ENCODE measurements at places on chromosomes 16 and 17.

DNA sequence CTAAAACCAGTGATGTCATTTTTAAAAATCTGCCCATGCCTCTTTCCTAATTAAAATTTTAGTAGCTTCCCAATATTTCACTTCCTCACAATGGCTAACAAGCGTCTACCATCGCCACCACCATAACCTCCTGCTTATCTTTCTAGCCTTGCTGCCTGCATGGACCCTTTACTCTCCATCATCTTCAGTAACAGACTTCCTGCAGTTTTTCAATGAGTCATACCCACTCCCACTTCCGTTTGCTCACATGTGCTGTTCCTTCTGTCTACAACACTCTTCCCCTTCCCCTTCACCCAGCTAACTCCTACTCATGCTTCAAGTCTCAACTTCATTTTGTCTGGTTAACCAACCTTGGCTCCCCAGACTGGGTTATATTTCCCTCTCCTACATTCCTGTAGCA is 12.8 kb upstream of the SKAP1 start:
- DNase-seq: no peak

DNA sequence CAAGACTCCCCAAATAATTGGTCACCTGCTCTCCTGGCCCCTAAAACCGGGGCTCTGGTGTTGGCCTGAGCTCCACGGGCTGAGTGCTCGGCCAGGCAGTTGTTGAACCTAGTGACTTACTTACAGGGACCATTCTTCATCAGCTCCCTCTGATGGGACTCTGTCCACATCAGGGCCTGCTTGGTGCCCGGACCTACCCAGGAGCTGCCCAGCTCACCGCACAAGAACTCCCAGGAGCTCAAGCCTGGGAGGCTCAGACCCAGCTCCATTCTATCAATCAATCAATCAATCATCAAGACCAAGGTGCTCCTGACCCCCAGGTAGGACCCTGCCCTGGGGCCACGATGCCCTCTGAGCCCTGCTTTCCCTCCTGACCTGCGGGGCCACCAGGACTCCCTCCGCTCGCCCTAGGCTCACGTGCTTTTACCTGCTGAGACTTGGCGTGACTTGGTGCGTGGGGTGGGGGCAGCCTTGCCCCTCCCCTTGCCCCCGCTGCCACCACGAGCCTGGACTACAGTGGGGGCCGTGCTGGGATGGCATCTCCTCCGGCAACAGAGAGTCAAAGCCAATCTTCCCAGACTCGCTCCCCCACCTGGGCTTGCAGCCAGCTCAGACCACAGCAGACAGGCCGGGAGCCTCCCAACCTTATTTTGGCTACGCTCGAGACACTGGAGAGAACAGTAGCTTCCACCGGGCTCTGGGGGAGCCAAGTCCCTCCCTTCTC is 15.7 kb downstream of the IL34 start:
- DNase-seq: peak; percentile 69

- DNase-seq: no peak
Measured at GRCh38 chr16:13254998-13255614, 353.7 kb downstream of the SHISA9 start.

DNA sequence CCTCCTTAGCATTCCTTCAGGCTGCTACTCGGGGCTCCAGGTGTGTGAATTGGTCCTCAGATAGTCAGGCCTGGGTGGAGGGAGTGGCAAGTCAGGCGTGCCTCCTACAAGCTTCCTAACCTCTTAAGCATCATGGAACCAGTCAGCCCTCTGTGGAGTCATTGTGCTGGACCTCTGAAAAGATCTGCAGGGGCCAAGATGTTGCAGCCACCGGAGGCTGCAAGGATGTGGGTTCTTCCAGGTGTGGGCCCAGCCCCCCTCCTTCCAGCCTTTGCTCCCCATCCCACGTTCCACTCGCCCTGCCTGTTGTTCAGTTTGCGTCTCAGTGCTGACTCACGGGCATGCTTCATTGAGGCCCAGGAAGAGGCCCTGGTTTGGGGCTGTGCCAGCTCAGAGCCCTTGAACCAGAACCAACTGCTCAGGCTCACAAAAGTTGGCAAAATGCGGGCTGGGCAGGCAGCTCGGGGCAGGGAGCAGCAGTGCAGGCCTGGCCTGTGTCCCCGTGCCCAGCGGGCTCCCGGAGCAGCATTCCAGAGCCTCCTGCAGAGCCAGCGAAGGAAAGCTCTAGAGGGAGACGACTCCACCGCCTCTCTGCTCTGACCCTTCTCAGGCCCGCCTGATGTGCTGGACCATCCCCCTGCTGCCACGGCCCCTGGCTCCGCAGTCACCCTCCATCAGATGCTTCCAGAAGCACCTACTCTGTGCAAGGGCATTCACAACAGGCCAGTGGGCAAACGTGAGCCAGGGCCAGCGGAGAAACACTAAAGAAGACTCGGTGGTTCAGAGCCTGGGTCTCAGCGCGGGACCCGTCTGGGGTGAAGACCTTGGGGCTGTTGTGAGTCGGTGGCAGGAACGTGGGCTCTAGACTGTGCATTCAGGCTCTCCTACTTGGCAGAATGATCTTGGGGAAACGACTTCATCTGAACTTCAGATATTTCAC is 7.5 kb downstream of the LDHD start:
- peak; percentile 86 for DNase-seq

DNA sequence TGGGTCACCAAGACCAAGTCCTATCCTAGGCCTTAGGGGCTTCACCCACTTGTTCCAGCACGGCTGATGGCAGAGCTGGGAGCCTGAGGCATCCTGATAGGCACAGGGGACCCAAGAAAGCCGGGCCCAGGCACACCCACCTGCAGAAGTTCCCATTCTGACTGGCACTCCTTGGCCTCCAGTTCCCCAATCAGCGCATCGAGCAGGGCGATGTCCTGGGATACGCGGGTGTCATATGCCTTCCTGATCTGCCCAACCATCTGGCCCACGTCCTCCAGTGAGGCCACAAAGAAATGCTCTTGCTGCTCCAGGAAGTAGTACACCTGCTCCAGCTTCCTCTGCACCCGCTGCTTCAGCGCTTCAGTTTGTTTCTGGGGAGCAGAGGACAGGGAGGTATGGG is 9.6 kb downstream of the MEFV start:
- DNase-seq: no peak

GRCh38 chr17:10031606-10032005 is 126.5 kb upstream of the RCVRN start:
- no peak for DNase-seq

DNA sequence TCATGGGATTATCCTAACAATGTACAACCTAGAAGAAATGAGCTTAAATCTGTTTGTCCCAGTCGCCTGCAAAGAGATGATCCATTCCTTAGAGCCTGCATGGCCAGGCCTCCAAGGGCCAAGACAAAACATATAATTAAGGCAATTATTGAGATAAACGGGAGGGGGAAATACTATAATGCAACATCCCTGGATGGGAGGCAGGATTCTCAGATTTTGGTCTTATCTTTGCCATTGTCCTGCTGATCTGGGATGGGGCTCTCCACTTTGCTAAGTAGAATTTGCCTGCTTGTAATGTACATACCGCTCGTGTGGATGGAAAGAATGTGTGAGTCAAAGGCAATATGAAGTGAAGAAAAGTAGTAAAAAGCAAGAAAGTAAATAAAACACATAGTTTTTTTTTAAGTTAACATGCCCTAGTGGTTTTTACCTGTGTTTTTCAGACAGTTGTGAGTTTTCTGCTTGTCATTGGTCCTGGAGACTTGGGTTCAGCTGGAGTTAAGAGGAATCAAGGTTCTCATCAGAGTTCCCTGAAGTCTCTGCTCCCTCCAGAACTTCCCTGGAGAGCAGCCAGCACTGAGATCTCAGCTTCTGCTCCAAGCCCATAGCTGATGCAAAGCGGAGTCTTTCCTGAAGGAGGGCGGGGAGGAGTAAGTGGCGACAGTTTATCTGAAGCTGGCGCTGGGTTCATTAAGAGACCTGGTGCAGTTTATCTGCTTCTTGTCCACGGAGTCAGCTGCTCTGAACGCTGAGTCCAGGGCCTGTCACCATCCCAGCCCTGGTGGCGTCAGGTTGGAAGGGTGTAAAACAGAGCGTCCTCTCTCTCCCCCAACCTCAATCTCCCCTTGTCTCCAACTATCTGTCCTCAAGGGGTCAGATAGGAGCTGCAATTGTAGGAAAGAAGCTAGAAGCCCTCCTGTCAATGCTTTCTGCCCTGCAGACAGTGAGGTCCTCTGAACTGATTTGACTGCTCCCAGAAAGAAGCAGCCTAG is 30.1 kb downstream of the HOXB1 start:
- DNase-seq: peak; percentile 64

- no peak for DNase-seq
Measured at GRCh38 chr17:78046923-78047322, 81.6 kb downstream of the TMC6 start.

- DNase-seq: no peak
Measured at GRCh38 chr17:58470356-58470755, 17.9 kb downstream of the HSF5 start.

DNA sequence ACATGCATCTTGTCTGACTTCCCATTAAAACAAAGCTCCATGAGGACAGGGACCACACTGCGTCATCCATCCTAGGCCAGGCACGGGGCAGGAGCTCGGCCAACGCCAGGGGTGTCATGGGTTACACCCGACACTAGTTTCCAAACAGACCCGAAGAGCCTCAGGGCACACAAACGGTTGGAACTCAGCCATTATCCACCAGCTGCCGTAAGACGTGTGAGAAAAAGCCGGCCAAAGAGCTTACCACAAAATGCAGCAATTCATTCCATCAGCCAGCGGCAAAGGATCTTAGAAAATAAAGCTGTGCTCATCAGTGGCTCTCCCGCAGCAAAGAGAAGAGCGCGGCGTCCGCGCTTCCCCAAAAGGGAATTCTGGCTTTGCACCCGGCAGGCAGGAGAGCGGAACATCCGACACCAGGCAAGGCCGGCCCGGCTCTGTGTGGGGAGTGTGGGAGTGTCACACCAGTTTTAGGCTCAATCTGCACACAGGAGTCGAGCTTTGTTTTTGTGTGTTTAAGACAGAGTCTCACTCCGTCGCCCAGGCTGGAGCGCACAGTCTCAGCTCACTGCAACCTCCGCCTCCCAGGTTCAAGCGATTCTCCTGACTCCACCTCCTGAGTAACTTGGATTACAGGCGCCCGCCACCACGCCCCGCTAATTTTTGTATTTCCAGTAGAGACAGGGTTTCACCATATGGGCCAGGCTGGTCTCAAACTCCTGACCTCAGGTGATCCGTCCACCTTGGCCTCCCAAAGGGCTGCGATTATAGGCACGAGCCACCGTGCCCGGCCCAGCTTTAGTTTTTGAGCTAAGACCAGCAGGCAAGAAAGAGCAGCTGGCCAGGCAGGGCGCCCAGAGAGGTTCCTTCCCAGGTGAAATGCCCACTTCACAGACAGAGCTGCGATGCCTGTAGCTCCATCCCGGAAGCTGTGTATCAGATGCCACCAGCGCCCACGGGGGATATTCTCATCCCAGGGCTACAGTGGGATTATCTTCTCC is 1.5 kb downstream of the SLC38A8 start:
- DNase-seq: peak; percentile 53

DNA sequence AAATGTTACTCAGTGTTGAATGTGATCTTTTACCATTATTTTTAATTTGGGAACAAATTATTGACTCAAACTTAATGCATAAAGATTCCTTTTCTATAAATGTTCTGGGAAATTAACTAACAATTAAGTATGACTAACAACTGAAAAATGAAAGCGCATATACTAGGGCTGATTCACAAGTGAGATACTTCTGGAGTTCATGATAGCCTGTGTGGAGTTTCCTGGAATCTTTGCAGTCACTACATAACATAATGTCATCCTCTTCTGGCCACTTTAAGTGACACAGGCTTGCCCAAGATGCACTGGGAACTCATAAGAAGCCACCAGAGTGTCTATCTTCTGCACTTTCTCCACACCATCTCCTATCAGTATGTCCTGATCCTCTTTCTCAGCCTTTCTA is 450.3 kb upstream of the CDH11 start:
- DNase-seq: peak; percentile 91

GRCh38 chr17:11997972-11998233 is 628 bp upstream of the ZNF18 start:
- no peak for DNase-seq

DNA sequence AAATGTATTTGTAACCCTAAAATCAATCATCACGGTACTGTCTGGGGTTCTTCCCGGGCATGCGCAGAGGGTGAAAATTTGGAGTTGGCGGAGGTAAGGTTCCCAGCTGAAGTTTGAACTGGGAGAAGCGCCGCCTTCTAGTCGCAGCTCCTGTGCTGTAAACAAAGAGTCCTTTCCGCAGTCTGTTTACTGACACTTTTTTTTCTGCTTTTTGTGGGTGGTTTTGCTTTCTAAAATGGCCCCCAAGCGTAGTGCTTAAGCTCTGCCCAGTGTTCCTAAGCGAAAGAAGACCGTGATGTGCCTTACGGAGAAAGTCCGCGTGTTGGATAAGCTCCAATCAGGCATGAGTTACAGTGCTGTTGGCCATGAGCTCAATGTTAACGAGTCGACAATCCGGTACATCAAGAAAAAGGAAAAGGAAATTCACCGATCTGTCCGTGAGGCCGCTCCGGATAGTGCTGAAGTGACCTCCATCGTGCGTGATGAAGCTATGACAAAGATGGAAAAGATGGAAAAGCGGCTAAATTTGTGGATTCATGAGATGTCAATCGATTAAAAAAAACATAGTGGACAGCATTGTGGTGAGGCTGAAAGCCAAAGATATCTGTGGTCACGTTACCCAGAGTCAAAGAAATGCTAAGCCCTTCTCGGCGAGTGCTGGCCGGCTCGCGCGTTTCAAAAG is 570 bp upstream of the CFDP1 start:
- peak; percentile 94 for DNase-seq

DNA sequence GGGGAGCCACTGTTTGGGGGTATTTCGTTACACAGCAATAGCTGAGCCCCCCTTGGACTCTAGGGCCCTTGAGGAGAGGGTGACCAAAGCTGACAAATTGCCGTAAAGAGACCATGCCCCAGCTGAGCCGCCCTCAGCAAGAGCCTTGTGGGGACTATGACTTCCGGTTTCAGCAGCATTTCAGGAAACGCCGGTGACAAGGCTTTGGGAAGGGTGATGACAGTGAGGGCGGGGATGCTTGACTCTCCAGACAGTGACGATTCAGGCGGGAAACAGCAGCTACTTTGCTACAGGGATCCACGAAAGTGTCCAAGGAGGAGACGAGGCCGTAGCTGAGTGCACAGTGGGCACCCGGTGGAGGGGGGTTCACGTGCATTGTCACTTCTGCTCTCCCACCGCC is 360.8 kb downstream of the C16orf95 start:
- DNase-seq: no peak

- DNase-seq: peak; percentile 44
Measured at GRCh38 chr17:15406081-15406480, 61.3 kb downstream of the CDRT4 start.

DNA sequence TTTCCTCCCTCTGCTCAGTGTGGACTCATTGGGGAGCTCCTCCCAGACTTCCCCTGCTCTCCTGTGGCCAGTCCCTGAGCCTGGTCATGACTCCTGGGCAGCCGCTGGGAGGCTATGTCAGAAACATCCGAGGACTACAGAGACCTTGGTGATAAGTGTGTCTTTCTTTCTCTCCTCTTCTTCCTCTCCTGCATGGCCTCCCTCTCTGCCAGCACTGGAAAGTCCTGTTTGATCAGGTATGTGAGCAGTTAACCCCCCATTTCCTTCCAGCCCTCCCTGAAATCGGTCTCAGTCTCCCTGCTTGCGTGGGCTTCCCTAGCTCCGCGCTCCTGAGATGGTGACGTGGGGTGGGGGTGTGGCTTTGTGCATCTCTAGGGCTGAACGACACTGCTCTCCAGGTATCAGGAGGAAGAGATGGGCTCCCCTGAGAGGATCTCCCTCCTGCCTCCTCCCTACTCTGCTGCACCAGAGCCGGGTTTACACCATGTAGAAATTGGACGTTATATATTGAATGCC is 2.1 kb downstream of the RHBDL3 start:
- no peak for DNase-seq

- no peak for DNase-seq
Measured at GRCh38 chr17:9054126-9054975, 33.0 kb downstream of the NTN1 start.
